ENCODE measurements at places on chromosomes 12 and 14.

DNA sequence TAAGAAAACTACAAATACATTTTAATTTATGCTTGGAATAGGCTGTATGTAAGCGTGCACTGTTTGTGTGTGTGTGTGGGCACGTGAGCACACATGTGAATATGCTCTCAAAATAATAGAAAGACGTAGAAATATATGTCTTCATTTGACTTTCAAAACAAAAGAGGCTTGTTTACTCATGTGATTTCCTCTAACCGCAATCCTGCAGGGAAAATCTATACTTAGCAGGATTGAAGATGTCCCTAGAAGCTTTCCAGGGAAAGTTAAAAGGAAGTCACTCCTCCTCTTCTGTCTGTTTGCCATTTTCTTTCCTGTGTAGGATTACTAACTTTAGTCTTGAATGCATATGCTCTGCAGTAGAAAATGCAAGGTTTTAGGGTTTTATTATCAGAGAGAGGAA, 404.7 kb downstream of the MDGA2 start:
- no peak for DNase-seq

DNA sequence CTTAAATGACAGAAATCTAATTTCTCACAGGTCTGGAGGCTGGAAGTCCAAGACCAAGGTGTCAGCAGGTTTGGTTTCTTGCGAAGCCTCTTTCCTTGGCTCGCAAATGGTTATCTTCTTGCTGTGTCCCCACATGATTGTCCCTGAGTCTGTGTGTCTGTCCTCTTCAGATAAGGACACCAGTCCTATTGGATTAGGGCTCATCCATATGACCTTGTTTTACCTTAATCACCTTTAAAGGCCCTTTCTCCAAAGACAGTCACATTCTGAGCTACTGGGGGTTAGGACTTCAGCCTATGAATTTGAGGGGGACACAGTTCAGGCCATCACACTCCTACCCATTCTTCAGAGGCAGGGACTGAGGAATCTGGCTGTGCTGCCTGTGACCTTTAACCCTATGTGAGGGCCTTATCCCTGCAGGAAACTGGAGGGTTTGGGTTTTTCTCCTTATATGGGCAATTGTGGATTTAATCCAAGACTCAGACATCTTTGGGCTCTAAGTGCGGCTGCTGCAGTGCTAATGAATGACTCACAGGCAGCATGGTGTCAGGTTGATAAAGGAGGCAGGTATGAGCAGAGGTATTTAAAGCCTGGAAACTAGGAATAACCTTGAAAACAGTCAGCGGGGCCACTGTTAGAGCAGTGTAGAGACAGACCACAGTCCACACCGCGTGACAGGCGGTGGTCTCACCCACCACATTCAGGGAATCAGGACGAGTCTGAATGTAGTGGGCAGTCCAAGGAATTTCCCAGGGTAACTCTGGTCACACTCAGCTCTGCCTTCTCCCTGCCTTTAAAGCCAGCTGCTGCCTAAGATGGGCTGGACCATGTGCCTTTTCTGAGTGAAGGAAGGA, 10.2 kb downstream of the TPCN1 start:
- DNase-seq = no peak

- no peak for DNase-seq
These were observed 171.7 kb downstream of the PHLDA1 start for GRCh38 chr12:75859868-75860267.

- DNase-seq = no peak
These were observed 20.9 kb downstream of the RASAL1 start for GRCh38 chr12:113114447-113115178.

- no peak for DNase-seq
These were observed 54.1 kb upstream of the GNG2 start for GRCh38 chr14:51806026-51807023.

DNA sequence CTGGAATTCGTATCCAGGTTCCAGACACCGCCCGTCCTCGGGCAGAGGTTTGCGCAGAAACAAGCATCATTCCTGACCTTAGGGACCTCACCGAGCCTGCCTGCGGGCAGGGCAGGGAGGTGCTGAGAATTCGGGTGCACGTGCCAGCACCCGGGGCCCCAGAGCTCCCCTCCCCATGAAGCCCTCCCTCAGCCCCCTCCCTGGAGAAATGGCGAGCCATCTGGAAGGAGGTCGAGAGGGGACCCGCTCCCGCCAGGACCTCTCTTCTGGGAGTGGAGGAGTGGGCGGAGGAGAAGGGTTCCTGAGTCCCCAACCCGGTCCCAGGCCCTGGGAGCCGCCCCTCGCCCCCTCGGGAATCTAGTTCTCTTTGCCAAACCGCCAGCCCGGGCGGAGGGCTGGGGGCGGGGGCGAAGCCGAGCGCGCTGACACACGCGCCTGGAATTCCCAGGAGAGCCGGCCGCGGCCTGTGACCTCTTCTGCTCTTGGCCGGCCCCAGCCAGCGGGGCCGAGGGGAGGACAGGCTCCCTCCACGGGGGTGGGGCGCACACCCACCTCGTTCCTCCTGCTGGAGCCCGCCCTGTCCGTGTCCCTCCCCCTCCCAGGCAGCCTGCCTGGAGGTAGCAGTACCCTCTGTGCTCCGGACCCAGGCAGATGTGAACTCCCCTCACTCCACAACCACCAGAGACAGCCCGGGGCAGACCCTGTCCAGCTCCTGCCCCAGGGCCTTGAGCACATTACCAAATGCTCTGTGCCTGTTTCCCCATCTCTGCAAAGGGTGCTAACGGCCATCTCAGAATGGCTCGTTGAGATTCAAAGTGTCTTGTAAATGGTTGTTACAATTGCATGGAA, 23.0 kb upstream of the GPR132 start:
- DNase-seq = peak; percentile 69

DNA sequence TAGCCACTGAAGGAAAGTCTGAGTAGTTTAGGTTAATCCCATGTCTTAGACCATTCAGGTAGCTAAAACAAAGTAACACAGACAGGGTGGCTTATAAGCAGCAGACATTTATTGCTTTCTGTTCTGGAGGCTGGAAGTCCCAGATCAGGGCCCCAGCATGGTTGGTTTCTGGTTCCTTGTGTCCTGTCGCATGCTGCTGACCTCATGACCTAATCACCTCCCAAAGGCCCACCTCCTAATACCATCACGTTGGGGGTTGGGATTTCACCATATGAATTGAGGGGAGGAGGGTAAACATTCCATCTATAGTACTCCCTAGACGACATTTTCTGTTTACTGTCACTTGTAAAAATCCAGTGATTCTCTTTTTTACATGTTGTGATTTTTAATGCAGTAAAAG, 148.6 kb downstream of the FBXL14 start:
- DNase-seq = no peak

- DNase-seq = no peak
These were observed 23.3 kb upstream of the HMGA2 start for GRCh38 chr12:65800937-65801336.

- no peak for DNase-seq
These were observed 716.7 kb downstream of the VRK1 start for GRCh38 chr14:97513891-97514290.

DNA sequence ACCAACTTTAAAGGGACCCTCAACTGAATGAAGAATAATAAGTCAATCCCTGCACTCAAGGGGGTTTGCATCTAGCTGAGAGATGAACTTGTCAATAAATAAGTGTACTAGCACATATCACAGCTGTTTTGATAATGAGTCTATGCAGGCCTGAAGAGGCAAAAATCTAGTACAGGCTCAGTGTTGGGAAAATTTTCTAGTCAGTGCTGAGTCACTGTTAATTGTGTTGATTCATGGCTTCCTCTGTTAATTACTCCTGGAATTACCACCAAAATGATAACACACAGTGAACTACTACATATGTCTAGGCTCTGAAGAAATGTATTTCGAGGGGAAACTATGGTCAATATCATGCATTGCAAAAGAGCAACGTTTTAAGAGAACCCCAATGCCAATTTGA, 18.9 kb downstream of the SNRPF start:
- no peak for DNase-seq

GRCh38 chr12:526089-526488, 66.3 kb downstream of the B4GALNT3 start:
- no peak for DNase-seq

GRCh38 chr12:87853448-87854003, 175.7 kb downstream of the C12orf50 start:
- DNase-seq = no peak

- no peak for DNase-seq
These were observed 47.6 kb downstream of the DCAF5 start for GRCh38 chr14:69105326-69105725.

GRCh38 chr12:44846826-44847225, 29.3 kb downstream of the NELL2 start:
- no peak for DNase-seq

DNA sequence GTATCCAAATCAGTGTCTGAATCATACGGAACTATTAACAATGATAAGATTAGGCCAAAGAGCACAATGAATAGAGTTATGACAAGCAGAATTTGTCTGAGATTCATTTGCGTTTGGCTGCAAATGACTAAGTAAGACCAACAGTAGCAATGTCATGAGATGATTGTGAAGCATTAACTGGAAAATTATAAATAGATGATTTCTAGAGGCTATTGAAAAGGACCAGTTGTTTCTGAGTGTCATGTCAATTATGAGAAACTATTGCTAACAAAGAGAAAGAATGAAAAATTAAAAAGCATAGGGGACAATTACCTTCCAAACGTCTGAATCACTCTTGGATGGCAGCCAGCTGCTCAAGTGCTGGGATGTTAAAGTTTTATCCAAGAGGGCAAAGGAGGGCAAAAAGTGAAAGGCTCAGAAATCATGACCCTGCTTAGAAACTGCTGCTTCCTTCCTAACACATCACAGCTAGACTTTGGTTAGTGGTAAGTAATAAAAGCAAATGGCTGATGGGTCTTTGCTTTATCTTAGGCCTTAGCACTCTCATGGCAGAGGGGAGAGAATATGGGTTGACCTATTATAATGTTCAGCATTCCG, 89.0 kb downstream of the AKAP6 start:
- DNase-seq = peak; percentile 20

GRCh38 chr14:24232645-24233537, at the start of gene GMPR2:
Gene GMPR2, plus strand, starts transcription at chr14:24232929. Its CDS starts 325 bp downstream, at chr14:24233254.
- DNase-seq = no peak

- no peak for DNase-seq
These were observed 1338.8 kb upstream of the SEL1L start for GRCh38 chr14:82872494-82872893.

DNA sequence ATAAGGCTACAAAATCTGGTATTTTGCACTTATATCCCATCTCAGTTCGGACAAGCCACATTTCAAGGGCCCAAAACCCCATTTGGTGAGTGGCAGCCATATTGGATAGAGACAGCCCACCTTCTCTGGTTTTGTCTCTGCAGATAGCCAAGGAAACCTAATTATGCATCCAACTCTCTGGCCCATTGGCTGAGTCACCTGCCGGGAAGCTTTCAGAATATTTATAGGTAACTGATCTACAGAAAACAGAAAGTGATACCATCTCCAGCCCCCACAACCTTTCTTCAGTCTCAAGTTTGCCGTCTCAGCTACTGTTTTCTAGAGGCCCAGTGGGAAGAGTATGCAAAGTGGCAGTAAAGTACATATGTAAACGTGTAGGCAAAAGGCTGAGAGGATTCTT, 33.7 kb upstream of the PPP1CC start:
- DNase-seq = no peak

DNA sequence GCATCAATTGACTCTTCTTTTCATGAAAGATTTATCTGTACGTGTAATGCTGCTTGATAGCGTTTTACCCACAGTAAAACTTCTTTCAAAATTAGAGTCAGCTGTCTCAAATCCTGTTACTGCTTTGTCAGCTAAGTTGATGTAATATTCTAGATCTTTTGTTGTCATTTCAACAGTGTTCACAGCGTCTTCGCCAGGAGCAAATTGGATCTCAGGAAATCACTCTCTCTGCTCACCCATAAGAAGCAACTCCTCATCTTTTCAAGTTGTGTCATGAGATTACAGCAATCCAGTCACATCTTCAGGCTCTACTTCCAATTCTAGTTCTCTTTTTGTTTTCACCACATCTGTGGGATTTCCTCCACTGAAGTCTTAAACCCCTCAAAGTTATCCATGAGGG, 9.5 kb downstream of the PCNX1 start:
- DNase-seq = no peak

- DNase-seq = no peak
These were observed 206.2 kb downstream of the PPM1H start for GRCh38 chr12:62728741-62729140.

DNA sequence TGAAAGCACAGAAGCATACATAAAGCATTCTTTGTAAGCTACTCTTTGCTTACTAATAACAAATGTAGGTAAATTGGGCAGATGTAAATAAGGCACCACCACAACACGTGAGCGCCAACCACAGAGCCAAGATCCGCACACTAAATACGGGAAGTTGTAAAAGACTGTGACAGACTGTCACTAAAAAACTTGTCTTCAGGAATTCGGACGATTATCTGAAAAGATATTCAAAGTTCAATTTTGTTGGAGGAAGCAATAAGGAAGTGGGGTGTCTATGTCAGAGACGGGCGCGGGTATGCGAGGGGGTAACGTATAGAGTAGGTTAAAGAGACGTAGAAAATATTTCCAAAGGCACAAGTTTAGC, 1.5 kb upstream of the HSP90B1 start:
- DNase-seq = no peak

DNA sequence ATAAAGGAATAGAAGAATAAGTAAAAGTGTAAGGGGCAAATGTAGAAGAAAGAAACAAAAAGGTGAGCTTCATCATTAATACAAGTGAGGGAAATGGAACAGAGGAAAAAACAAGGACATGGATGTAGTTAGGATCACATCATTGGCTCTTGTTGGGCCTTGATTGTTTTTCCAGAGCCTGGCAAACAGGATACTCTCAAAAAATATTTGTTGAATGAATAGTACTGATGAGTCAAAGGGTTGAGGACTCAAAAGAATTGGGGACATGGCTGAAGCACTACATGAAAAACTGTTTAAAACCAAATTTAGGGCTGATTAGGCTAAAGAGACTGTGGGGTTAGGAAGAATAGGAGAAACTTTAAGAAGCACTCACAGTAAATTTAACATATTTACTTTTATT, 11.4 kb upstream of the SRP54 start:
- DNase-seq = no peak

- peak; percentile 77 for DNase-seq
These were observed 834 bp downstream of the RASSF8 start for GRCh38 chr12:25959071-25959961.
